ENCODE measurements at places on chromosomes 16 and 17.

DNA sequence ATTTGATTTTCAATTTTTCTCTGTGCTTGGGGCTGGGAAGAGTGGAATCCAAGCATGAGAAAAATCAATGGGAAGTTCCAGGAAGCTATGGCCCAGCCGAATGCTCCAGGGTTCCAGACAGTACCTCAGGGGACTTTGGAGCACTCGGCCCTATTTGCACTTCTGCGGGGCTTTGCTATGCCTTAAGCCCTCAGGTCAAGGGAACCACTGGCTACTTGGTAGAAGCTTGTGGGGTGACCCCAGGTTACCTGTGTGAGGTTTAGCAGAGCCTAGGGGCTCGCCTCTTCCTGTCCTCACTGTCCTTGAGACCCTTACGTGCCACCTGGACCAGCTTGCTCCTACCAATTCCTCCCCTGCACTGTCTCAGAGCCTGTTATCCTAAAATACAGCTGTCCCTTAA, 121.3 kb downstream of the MGAT5B start:
- no peak for DNase-seq

DNA sequence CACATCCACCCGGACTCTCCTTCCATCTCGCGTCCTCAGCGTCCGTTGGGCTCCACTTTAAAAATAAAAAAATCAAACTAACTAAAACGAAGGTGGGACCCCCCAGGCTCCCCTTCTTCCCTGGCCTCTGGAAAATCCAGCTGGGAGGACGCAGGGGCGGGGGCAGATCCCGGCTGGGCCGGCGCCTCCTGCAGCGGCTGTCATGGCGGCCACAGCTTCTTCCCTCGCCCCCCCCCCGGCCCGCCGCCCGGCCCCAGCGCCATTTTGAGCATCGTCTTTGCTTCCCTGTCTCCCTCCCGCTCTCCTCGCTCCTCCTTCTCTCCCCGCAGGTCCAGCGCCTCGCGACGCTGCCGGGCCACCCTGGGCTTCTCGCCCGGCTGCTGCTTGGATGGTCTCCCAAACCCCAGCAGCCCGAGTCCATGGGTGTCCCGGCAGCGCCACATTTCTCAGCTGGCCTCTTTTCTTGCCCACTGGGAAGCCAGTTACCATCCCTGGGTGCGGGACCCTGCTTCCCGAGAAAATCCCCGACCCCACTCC, 3.3 kb downstream of the HOXB2 start:
- DNase-seq, result peak; percentile 75

DNA sequence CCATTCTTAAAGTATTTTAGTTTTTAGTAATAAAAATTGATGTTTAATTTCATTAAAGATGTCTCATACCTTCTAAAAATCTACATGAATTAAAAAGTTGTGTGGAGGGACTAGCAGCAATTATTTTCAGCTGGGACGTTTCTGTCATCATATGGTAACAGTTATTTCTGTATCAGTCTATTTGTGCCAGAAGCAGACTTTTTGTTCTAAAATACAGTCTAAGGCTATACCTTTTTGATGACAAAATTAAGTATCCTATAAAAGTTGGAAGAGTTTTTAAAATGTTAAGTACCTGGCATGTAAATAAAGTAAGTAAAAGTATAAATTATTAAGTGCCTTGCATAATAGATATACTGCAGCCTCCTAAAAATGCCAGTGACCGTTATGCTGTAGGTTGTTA, 5.9 kb downstream of the TAOK1 start:
- DNase-seq, result no peak

- DNase-seq, result no peak
These were observed 35.9 kb downstream of the RANBP10 start for GRCh38 chr16:67770346-67770991.

DNA sequence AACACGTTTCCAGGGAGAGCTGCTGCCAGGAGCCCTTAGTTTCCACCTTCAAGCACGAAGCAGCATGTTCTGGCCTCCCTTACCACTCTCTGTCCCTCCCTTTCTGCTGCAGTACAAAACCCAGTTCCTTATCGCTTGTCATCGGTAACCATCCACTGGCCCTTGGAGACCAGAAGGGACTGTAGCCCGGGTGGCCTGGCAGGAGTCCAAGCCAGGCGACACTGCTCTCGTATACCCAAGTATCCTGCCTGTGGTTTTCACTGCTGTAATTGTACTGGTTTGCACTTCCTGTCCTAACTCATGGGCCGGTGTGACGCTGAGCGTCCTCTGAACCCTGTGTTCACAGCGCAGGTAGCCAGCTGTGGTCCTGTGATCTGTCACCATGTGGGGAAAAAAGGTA, 81.1 kb downstream of the MAF start:
- DNase-seq, result no peak

GRCh38 chr17:33972763-33973162, 282.3 kb upstream of the CCL2 start:
- no peak for DNase-seq

DNA sequence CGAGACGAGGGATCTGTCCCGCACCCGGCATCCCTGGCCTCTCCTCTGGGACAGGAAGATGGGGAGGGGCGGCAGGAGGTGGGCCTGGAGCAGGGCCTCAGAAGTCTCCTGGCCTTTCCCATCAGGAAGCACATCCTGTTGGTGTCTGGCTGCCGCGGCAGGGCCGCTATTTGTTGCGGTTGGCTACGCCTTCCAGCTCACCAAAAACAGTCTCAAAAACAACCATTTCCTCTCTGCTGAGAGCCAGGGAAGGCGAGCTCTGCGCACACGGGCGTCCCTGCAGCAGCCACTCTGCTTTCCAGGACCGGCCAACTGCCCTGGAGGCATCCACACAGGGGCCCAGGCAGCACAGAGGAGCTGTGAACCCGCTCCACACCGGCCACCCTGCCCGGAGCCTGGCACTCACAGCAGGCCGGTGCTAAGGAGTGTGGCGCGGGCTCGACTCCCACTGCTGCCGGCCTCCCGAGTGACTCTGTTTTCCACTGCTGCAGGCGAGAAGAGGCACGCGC, at the start of gene TMEM204:
Gene TMEM204 (plus strand): TSS at position 224 of the 509 bp plus-strand sequence. CDS start 610 bp downstream, outside the sequence.
- no peak for DNase-seq

GRCh38 chr17:76451506-76451905, 1.4 kb downstream of the UBE2O start:
- no peak for DNase-seq

- DNase-seq, result no peak
These were observed 37.7 kb upstream of the CDH3 start for GRCh38 chr16:68607443-68607842.

DNA sequence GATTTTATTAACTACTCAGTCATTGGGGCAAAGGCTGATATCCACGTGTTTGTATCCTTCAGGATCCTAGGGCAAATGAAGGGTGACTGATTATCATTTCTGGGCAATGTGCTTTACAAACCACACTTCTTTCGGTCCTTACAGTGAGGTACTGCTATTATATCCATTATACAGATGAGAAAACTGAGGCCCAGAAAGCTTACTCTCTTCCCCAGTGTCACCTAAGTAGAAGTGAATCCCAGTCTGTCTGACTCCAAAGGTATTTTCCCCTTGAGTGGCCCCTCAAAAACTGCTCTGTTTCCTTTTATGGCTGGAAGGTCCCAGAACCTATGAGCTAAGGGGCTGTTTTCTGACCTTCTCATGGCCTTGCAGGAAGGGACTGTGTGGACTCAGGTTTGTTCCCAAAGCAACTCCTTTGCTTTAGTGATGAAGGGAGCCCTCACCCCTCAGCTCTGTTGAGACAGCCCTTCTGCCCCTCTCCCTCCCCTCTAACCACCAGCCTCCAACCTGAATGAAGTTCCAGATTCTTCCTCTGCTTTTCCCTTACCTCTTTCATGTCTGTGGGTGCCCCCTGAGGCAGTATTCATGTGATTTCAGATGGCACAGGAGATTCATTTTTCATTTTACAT, 27.4 kb upstream of the ADGRG1 start:
- no peak for DNase-seq

DNA sequence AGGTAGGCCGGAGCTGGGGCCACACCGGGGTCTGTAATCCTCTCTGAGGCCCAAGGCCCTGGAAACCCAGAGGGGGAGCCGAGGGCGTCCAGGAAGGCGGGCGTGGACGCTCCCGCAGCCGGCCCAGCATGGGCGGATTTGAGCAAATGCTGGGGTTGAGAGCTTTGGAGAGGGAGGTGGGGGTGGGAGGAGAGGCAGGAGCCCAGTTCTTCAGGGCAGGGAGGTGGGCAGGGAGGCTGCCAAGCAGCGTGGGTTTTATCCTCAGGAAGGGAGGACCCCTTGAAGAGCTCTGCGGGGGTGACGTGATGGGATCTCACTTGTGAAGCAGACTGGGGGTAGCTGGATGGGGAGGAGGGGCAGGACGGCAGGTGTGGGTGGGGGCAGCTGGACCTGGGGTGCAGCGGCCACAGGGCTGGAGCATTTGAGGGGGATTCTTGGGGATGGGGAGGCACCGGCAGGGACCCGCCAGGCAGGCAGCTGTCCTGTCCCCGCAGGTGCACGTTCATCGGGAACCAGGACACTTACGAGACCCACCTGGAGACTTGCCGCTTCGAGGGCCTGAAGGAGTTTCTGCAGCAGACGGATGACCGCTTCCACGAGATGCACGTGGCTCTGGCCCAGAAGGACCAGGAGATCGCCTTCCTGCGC, 17.2 kb downstream of the TRAF7 start:
- DNase-seq, result no peak
